ENCODE measurements at places on chromosomes 6 and 20.

GRCh38 chr20:19758501-19759331 lies 658 bp downstream of the RIN2 start:
- no peak for DNase-seq

DNA sequence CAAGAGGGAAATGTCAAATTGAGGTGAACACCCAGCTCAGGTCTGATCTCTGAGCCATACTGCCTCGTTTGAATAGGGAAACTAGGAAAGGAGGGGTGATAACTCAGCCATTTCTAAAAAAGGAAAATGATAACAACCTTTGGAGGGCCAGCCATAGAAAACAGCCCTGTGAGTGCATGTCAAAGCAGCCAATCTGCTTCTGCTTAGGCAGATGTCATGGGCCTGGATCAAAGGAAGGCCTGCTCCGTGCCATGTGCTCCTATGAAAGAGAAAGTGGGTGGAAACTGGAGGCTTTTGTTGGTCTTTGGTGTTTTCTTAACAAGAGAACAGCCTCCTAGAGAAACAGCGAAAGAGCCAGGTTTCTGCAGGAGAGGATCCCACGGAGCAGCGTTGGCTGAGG lies 428.0 kb downstream of the DHX35 start:
- DNase-seq = no peak

DNA sequence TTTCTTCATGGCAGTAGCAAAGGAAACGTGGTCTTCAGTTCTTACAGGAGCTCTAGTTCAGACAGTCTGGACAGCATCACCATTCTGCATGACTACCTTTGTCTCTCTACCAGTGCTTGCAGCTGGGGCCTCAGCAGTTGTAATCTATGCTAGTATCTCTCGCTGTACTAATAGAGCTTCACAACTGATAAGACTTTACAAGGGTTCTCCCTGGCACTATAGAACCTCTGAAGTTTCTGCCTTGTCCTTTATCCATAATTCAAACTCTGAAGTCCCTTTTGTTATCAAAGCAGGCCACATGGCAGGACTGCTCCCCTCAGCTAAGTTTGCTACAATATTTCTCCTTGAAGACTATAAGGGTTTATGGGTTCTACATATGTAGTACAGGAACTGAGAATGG lies 842.1 kb upstream of the ADGRB3 start:
- DNase-seq = no peak

- no peak for DNase-seq
Observed at GRCh38 chr6:151804585-151805285, 2.7 kb upstream of the ESR1 start.

GRCh38 chr6:1665214-1665613 lies 55.5 kb downstream of the FOXC1 start:
- DNase-seq = no peak

DNA sequence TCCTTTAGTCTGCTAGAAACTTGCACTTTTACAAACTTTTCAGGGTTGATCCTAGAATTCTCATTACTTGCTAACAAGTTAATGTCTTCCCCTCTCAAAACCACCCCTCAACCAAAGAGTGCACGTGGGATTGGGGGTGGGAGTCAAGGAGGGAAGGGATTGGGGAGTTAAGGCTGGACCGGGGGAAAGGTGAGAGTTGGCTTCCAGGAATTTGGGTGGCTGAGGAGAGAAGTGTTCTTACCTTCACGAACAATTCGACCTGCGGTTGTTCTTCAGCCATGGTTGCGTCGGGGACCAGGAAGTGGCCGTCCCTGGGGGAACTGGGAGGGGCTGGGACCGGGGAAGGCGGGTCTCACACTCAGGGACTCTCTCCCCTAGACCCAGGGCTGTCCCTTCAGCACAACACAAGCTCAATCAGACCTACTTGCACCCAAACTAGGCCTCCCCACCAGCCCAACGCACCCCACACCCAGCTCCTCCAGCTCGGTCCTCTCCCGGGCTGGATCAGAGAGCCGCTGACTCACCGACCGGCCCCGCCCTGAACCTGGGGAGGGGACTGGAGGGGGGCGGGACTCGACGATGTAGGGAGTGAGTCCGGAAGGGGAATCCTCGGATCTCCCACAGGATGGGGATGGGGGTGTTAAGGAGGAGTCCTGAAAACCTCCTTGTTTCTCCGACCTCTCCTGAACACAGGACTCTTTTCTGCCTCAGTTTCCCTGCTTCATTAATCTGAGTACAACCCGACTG lies at the start of gene CLIC1:
Gene CLIC1 (minus strand): TSS at position 510 of the 747 bp plus-strand sequence. CDS start 230 bp downstream, at position 280.
- DNase-seq = peak; percentile 81

DNA sequence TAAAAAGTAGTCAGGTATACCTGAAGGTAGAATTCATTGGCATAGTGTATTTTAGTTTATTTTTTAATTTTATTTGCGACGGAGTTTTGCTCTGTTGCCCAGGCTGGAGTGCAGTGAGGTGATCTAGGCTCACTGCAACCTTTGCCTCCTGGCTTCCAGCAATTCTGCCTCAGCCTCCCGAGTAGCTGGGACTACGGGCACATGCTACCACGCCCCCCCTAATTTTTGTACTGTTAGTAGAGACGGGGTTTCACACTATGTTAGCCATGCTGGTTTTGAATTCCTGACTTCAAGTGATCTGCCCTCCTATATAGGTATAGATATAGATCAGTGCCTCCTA lies 102.8 kb upstream of the PRSS16 start:
- DNase-seq = no peak

DNA sequence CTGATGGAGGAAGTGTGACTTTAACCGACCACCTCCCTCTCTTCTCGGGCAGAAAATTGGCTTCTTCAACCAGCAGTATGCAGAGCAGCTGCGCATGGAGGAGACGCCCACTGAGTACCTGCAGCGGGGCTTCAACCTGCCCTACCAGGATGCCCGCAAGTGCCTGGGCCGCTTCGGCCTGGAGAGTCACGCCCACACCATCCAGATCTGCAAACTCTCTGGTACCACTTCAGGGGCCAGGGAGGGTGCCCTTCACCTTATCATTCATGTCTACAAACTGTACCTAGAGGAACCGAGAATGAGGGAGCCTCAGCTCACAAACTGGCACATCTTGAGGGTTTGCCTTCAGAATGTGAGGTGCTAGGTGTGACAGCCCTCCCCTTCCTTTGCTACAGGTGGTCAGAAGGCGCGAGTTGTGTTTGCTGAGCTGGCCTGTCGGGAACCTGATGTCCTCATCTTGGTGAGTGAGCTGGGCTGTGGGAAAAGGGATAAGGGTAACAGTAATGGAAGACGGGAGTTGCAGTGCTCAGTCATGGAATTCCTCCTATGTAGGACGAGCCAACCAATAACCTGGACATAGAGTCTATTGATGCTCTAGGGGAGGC lies 18.6 kb downstream of the ABCF1 start:
- no peak for DNase-seq

- DNase-seq = no peak
Observed at GRCh38 chr6:34317882-34318498, 69.2 kb upstream of the SMIM29 start.

- DNase-seq = no peak
Observed at GRCh38 chr20:61065853-61066252, 186.2 kb upstream of the CDH4 start.

DNA sequence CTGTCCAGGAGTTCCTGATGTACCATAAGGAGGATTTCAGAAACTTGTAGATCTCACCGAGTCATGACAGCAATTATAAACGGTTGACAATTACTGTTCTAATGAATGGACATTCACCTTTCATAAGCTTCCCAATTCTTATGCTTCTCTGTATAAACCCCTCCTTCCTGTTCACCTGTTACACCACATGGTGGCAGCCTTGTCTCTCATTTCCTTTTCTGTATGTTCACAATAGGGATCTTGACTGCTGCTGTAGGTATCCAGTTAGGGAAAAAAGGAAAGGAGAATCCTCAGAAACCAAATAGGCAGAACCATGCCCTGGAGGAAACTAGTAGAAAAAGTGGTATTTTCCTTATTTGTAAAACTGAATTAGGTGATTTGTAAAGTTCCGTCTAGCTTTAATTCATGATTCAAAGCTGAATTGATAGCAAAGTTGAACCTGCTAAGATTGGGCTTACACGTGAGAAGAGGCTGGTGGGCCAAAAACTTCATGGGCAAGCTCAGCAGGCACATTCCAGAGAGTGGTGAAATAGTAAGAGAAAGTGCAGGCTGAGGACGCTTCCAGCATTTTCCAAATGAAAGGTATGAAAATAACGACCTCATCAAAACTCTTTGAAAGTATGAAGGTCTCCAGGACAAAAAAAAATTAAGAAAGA lies 29.0 kb upstream of the TBPL1 start:
- DNase-seq = peak; percentile 65

DNA sequence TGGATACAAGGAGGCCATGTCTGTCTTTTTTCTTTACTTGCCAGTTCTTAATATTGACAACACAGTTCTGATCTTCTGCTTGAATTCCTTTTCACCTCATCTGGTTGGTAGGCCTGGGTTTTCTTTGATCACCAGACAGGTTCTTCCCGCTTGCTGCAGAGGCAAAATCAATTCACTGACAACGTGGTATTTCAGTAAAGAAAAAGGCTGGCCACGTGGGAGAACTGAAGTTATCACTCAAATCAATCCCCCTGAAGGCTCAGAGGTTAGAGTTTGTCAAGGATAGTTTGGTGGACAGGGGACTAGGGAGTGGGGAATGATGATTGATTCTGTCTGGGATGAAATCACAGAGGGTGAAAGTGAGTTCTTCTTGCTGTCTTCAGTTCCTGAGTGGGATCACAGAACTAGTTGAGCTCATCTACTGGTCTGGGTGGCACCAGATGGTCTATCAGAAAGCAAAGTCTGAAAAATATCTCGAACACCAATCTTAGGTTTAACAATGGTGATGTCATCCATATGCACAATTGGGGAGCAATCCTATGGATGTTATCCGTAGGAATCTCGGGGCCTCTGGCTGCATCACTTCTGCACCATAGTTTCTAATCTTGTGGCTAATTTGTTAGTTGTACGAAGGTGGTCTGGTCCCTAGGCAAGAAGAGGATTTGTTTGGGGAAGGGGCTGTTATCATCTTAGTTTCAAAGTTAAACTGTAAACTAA lies 37.3 kb upstream of the OLIG3 start:
- no peak for DNase-seq

GRCh38 chr6:38212579-38212978 lies 393.1 kb downstream of the ZFAND3 start:
- DNase-seq = no peak

GRCh38 chr6:112030206-112030960 lies 23.5 kb upstream of the CCN6 start:
- DNase-seq = no peak

GRCh38 chr6:7341989-7342742 lies 29.2 kb upstream of the SSR1 start:
- no peak for DNase-seq

- no peak for DNase-seq
Observed at GRCh38 chr20:58818586-58819285, 32.0 kb downstream of the GNAS-AS1 start.

GRCh38 chr6:11209906-11210305 lies 22.6 kb downstream of the NEDD9 start:
- no peak for DNase-seq

- no peak for DNase-seq
Observed at GRCh38 chr6:140627002-140627401, 1252.6 kb upstream of the CITED2 start.

DNA sequence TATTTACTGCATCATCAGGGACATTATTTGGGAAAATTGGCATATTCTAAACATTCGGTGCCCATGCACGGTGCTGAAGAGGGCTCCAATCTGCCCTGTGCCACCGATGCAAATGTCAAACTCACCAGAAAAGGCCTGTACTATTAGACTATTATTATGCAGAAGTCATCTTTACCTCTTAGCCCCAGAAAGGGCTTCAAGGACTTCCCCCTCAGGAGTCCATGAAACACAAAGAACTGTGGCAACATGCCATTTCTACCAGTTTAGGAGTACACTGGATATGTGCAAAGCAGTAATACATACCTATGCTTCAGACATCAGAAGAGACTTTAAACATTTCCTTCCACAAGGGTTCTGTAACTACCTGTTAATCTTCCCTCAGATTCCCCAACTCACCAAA lies 8.6 kb downstream of the DIDO1 start:
- DNase-seq = no peak

- DNase-seq = peak; percentile 83
Observed at GRCh38 chr20:431012-431904, 23.2 kb downstream of the RBCK1 start.

GRCh38 chr20:32636283-32636682 lies 37.5 kb downstream of the C20orf203 start:
- no peak for DNase-seq

DNA sequence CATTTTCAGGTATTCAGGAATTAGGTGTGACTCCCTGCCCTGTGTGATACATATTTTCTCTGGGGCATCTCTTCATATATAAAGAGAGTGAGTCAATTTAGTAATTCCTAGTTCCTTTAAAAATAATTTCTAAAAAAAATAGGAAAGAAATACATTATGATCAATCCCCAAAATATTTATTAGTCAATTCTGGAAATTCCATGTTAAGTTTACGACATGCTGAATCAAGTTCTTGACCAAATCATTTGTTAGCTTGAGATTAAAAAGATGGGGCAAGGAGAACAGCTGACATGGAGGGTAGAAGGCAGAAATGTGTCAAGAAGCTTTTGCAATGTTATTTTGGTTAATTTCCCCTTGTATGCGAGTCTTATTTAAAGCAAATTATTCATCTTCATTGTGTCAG lies 22.7 kb upstream of the PRDM1 start:
- no peak for DNase-seq

GRCh38 chr20:43178080-43178479 lies 11.6 kb downstream of the PTPRT start:
- no peak for DNase-seq

GRCh38 chr6:108165714-108166663 lies at the start of gene NR2E1:
Gene NR2E1, plus strand, starts transcription at chr6:108166022. Its CDS starts 744 bp downstream, at chr6:108166766.
- peak; percentile 21 for DNase-seq

GRCh38 chr6:121510568-121511177 lies 75.2 kb downstream of the GJA1 start:
- DNase-seq = no peak

- no peak for DNase-seq
Observed at GRCh38 chr6:31009731-31010130, 543 bp upstream of the MUC22 start.

DNA sequence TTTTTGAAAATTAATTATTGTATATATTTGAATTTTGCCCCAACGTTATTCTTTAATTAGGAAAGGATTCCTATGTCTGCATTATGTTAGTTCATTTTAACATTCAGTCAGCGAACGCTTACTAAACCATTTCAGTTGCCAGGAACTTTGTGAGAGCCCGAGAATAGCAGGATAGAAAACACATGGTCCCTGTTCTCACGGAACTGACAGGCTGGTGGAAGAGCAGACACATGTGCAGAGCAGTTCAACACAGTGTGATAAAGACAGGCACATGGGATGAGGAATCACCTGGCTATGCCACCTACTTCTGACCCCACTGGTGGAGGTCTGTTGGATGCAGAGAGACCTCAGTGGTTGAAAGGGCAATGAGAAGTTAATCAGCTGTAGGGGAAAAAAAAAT lies 367.2 kb downstream of the EPM2A start:
- no peak for DNase-seq

GRCh38 chr6:131115651-131116050 lies 19.6 kb upstream of the AKAP7 start:
- no peak for DNase-seq

DNA sequence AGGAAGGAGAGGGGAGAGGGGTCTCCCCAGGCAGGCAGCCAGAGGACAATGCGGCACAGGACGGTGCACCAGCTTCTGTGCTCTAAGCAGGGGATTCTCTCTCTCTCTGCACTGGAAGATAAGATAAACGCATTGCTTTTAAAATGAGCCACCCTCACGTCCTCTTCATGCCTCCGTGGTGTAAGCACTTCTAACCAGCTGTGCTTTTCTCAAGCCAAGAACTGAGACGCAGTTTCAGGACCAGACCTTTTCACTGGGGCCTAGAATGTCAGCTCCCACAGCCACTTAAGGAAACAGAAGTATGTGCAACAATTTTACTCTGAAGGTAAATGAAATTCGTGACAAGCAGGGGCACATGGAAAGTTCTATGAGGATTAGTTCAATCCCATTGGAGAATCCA lies 82.4 kb downstream of the PSMB1 start:
- no peak for DNase-seq
